ENCODE measurements at places on chromosomes 16 and 17.

GRCh38 chr17:49280918-49281317, 50.3 kb upstream of the PHOSPHO1 start:
- no peak for DNase-seq

GRCh38 chr16:2719328-2720063, 528 bp downstream of the PRSS27 start:
- DNase-seq: peak; percentile 62

GRCh38 chr17:58535431-58535830, 21.0 kb upstream of the MTMR4 start:
- no peak for DNase-seq

- DNase-seq: peak; percentile 88
Observed at GRCh38 chr17:40541873-40542557, 23.3 kb downstream of the CCR7 start.

DNA sequence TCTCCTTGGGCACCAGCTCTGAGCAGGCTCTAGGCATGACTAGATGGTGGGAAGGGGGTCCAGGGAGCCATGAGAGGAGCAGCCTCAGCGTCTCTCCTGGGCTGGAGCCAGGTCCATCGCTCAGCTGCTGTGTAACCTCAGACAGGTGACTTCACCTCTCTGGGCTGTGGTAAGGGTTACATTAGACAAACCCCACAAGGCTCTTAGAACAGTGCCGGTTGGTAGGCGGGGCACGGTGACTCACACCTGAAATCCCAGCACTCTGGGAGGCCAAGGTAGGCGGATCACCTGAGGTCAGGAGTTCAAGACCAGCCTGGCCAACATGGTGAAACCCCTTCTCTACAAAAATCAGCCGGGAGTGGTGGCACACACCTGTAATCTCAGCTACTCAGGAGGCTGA, 18.1 kb upstream of the NPTX1 start:
- no peak for DNase-seq

GRCh38 chr17:17762744-17763105, 74.1 kb downstream of the SREBF1 start:
- no peak for DNase-seq

DNA sequence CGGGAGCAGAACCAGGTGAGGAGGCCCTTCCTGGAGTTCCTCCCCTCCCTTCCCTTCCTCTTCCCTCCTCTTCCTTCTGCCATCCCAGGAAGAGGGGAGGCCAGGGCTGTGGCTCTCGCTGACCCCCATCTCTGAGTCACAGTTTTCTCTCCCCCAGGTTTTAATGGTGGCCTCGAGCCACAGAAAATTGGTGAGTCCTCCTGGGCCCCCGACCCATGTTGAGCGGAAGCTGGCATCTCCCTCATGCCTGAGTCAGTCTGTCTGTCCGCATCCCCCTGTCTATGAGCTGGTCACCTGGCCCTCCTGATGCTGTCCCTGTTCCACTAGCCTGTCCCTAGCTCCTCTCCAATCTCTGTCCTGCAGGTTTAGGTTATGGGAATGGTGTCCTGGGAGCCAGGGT, 12.8 kb upstream of the CLDN9 start:
- DNase-seq: no peak

DNA sequence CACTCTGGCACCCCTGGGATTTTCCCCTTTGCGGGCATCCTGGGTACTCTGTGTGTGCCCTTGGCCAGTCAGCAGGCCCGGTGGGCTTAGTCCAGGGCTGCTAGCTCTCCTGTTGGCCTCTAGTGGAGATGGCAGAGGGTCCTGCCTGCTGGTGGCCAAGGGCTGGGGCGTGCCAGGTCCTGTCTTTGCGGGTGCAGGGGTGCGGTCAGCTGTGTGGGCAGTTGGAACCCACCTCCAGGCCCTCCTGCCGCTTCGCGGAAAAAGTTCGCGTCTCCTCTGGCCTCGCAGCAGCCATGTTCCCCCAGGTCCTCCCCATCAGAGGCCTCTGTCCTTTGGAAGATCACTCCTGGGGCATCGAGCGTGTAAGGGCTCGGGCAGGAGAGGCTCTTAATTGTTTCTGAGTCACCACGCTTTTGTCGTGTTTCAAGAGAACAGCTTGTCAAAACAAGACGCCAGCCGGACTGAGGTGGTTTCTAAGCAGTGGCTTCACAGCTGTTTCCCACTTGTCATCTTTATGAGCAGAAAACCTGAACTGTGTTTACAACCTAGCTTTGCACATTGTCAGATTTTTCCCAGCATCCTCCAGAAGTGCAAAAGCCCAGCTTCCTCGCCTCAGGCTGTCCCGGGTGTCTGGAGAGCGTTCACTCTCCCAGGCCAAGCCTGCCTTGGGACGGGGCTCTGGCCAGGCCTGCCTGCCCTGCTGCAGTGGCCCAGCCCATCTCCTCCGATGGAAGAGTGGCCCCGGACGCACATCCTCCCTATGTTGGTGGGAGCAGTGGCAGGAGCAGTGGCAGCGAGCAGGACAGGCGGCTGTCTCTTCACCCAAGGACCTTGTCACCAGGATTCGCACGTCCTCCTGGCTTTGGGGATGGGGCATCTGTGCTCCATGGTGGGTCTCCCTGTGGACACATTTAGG, 5.0 kb upstream of the DNASE1L2 start:
- no peak for DNase-seq

- peak; percentile 88 for DNase-seq
Observed at GRCh38 chr17:18362698-18363100, 651 bp downstream of the SHMT1 start.

- DNase-seq: no peak
Observed at GRCh38 chr17:10384175-10384574, 11.4 kb upstream of the MYH13 start.

DNA sequence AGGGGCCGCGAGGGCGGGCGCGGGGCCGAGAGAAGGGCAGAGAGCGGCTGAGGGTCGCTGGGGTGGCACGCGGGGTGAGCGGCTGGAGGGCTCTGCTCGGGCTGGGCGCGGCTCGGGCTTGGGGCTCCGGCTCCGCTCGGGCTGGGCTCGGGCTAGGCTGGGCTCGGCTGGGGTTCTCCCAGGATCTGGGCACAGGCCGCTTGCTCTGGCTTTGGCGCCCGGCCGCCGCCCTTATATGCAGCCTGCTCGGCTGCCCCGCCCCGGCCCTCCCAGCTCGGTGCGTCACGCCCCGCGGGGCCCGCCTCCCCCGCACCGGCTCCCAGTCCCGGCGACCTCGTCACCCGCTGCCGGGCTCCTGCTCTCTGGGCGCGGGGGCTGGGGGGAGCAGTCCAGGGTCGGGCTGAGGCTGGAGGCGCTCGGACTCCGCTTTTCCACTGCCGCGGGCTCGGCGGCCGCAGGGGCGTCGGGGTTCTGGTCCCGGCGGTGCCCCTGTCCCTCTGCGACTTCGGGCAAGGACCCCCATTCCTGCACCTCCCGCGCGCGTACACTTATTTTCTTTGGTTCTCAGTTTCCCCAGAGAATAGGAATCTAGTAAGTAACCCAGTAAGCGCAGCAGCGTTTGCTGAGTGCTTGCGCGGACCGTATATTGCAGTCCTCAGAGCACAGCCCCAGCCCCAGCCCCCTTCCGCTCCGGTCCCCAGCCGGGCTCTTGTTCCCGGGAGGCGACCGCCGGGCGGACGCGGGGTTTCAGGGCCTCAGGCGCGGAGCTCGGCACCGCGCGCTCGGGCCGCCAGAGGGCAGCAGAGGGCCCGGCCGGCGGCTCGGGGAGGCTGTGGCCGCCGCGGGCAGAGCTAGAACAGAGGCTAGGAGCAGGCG, at the start of gene RASD1:
Gene RASD1 (minus strand): TSS at position 207 of the 876 bp plus-strand sequence. CDS start 214 bp downstream, outside the sequence.
- DNase-seq: peak; percentile 94
